HepG2 (cell line): ENCODE measurements at places on chromosomes 7 and 10. TPM values are rescaled to one million over a fixed set of nuclear protein-coding genes. Genes with fewer than 3 reads are reported as not detected.

DNA sequence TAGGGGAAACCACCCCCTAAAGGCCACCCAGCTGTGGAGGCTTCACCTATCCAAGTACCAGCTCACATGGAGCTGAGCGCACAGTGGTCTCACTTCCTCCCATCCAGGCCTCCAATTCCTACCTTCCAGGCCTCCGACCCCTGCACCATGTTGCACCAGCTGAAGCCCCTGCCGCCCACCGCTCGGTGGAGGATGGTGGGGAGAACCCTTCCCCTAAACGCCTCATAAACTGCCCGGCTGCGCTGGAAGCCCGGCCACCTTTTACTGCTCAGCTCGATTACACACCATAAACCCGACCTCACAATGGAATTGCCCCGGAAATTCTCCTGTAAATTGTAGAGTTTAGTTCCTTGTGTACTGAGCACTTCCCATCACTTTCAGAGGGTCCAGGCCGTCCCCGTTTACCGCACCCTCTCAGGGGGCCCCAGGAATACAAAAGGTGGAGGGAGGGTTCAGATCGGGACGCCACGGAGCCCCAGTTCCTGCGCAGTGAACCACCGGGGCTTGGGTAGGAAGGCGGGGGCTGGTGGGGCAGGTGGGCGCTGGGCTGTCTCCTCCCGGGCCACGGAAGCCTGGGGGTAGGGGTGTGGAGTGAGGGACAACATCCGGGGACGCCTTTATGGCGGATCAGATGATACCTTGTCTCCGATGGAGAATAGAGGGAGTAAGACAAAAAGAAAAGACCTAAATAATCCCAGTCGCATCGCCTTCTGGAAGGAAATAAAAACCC, 1.4 kb upstream of the HOXA7 start:
- DNase-seq = no peak
- no peaks in the 10 kb centered on the region for H3K36me3 ChIP-seq
- no peak overlapping the region for H3K4me3 ChIP-seq
- no peak overlapping the region for H3K27ac ChIP-seq
- H3K27me3 ChIP-seq = peaks cover 46% of the 10 kb centered on the region
- peaks cover 19% of the 10 kb centered on the region for H3K4me1 ChIP-seq

DNA sequence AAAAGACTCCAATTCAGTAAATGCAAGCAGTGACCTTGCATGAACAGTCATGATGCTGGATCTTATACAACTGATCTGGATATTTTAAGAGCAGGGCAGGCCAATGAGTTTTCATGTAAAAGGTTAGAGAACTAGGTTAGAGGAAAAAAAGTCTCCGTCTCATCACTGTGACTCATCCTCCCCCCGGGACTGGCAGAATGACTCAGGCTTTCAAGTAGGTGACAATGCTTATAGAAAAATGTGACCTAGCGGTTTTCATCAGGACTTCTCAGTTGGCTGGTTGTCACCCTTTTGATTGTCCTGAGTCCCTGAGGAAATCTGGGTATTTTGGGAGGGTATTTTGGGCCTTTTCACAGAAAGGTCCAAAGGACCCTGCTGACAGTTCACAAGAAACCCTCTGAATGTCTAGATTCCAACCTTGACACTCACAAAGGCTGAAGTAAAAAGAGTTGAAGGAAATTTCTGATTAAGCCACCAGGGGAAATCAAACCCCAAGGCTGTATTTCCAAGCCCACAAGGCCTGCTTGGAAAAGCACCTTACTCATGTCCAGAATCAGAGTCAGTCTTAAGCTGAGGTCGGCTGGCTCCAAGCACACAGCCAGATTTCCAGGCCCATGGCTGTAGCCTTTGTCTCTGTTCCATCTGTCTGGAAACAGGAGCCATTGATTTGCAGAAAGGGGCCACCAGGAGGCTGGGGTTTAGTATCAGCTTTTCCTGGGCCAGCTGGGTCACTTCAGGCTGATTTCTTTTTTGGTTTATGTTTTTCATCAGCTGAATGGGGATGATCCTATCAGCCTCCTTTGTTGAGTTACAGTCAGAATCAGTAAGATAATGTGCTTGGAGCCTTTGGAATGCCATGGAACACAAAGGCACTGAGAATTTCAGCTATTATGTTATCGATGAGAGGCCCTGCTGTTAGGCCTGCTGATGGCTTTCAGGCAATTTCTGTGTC, 226.4 kb upstream of the HABP2 start:
- no peak overlapping the region for H3K4me3 ChIP-seq
- no peaks in the 10 kb centered on the region for H3K36me3 ChIP-seq
- no peak overlapping the region for H3K27ac ChIP-seq

GRCh38 chr10:4028027-4028471, 243.0 kb upstream of the KLF6 start:
- peaks cover 47% of the 10 kb centered on the region; the same call in 2 of the 3 replicates for H3K27me3 ChIP-seq
- H3K27ac ChIP-seq = no peak overlapping the region
- H3K36me3 ChIP-seq = no peaks in the 10 kb centered on the region

- H3K36me3 ChIP-seq = no peaks in the 10 kb centered on the region
These were observed 191.6 kb downstream of the FANK1 start for GRCh38 chr10:126087796-126088505.

- DNase-seq = no peak
- no peak overlapping the region for H3K4me3 ChIP-seq
- no peaks in the 10 kb centered on the region for H3K36me3 ChIP-seq
- H3K4me1 ChIP-seq = no peaks in the 10 kb centered on the region
These were observed 19.8 kb upstream of the HIPK2 start for GRCh38 chr7:139797607-139798006.

- H3K27ac ChIP-seq = peak overlapping the region; percentile 65
- H3K4me3 ChIP-seq = 0 out of 2 replicates have a peak overlapping the region, but pooled peaks have one; percentile 34
- peak; percentile 49 for DNase-seq
- peaks cover 2% of the 10 kb centered on the region for H3K36me3 ChIP-seq
- peaks cover 66% of the 10 kb centered on the region for H3K4me1 ChIP-seq
These were observed 66.3 kb downstream of the TACC2 start for GRCh38 chr10:122055252-122055651.

DNA sequence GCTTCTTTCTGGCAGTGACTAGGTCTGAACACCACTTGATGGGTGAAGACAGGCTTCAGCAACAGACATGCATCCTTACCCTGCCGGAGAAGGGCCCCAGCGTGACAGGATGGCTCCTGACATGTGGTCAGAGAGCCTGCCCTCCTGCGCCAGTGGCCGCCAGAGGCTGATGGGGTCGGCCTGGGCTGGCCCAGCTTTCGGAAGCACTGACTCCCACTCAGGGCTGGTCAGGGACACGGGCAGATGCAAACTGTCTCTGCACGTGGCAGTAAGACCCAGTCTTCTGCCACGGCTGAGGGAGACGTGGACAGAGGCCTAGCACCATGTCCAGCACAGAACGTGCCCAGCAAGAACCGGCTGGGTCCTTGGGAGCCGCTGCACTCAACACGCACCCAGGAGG, 10.2 kb downstream of the TUBGCP2 start:
- no peak overlapping the region for H3K27ac ChIP-seq
- no peaks in the 10 kb centered on the region for H3K27me3 ChIP-seq
- no peak for DNase-seq
- no peak overlapping the region for H3K4me3 ChIP-seq
- H3K4me1 ChIP-seq = no peaks in the 10 kb centered on the region
- H3K36me3 ChIP-seq = peaks cover 42% of the 10 kb centered on the region

DNA sequence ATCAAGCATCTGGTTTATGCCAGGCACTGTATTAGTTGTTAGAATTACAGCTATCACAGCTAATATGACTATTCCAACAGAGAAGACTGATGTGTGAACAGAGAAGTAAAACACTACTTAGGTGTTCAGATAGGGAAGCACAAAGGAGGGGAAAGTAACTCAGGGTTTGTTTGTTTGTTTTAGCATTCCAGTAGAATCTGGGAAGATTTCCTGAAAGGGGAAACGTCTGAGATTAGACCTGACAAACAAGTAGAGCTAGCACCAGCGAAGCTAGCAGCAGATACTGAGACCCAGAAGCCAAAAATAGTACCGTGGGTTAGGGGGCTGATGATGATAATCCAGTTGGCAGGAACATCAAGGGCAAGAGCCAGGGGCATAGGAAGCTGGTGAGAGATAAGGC, 28.8 kb upstream of the KLHL7 start:
- H3K27ac ChIP-seq = no peak overlapping the region
- DNase-seq = no peak
- peaks cover 1% of the 10 kb centered on the region; the same call in 1 of the 2 replicates for H3K27me3 ChIP-seq
- no peaks in the 10 kb centered on the region for H3K36me3 ChIP-seq
- peaks cover 12% of the 10 kb centered on the region for H3K4me1 ChIP-seq

GRCh38 chr7:123871998-123872867, 27.3 kb downstream of the HYAL4 start:
- H3K27ac ChIP-seq = no peak overlapping the region
- no peaks in the 10 kb centered on the region for H3K4me1 ChIP-seq
- H3K4me3 ChIP-seq = no peak overlapping the region
- peak; percentile 55 for DNase-seq
- no peaks in the 10 kb centered on the region for H3K36me3 ChIP-seq

- H3K27ac ChIP-seq = no peak overlapping the region
- no peaks in the 10 kb centered on the region for H3K4me1 ChIP-seq
- H3K27me3 ChIP-seq = no peaks in the 10 kb centered on the region; the same call in none of the 2 replicates
- DNase-seq = no peak
These were observed 317.6 kb downstream of the RPS24 start for GRCh38 chr10:78351283-78351682.

The GPR15LG gene
- not detected in 2 replicates for total RNA-seq

The PRF1 gene
- 0.32 and 1.00 TPM in 2 replicates for total RNA-seq

The COPG2 gene
- 17.7 and 27.7 TPM in 2 replicates for total RNA-seq

The CLEC2L gene
- 0.20 TPM in 2 replicates for total RNA-seq
